ENCODE measurements at places on chromosomes 16 and 17.

GRCh38 chr16:17557949-17558348, 87.2 kb upstream of the XYLT1 start:
- no peak for DNase-seq

- no peak for DNase-seq
Measured at GRCh38 chr17:28839221-28839620, 3.4 kb downstream of the FAM222B start.

- no peak for DNase-seq
Measured at GRCh38 chr17:35588196-35588920, 1.2 kb downstream of the AP2B1 start.

- DNase-seq = no peak
Measured at GRCh38 chr16:87844120-87844733, 25.1 kb downstream of the SLC7A5 start.

DNA sequence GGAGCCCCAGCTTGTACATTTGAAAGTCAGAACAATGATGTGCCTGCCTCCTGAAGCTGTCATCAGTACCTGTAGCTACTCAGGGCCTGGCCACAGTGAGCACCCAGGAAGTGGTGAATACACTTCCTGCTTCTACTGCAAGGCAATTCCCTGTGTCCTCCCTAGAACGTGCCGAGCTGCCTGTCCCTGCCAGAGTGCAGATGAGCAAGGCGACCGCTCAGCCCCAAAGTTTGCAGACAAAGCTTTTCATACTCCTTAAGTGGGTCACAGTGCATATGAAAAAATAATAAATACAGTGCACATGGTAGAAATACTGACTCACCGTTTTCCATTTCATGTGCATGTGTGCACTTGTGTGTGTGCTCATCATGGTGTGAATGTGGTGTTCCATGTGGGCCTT, 77.3 kb downstream of the MPRIP start:
- peak; percentile 27 for DNase-seq

DNA sequence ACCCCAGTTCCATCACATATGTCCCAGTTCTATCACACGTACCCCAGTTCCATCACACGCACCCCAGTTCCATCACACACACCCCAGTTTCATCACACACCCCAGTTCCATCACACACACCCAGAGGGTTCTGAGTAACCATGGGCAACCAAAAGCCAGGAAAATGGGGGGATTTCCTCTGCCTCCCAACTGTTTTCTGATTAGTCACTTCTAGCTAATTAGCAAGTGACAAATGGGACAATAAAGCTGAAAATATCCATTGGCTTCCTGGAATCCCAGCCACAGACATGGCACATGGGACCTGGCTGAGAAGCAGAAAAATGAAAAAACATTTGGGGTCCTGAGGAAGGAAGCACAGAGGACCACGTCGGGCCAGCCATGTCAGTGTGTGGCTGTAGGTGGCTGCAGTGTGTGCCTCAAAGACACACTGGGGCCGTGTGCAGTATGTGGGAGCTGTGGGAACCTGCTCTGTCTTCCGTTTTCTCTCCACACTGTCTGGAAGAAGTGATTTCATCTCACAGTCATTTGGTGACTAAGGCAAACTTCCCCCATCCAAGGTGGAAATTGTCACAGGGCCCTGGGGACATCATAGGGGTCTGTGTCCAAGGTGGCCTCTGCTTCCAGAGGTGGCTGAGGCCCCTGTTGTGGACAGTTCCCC, 106.7 kb downstream of the CMIP start:
- no peak for DNase-seq

DNA sequence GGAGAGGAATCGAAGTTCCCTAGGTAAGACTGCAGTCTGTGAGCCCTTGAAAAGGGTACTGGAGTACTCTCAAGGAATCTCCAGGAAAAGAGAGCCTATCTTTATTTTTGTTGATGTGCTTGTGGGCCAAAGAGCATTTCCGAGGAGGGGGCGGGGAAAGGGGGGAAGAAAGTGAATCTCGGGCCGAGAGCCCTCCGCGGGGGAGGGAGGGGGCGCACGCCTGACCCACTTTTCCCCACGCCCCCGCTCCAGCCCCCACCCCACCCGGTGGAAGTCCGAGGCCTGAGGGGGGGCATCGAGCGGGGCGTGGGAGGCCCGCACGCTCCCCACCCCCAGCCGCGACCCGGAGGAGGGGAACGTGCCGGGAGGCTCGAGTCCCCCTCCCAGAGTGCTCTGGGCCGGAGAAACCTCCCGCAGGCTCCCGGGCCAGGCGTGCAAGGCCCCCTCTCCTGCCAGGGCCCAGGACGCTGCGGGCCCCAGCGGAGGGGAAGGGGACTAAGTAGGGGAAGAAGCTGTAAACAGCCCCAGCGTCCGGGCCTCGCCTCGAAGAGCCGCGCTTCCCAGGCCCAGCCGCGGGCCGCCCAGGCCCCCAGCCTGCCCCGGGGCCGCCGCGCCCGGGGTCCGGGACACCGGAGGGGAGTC, 444 bp downstream of the HELZ start:
- no peak for DNase-seq

GRCh38 chr16:80947239-80947638, 59.4 kb downstream of the CMC2 start:
- no peak for DNase-seq

DNA sequence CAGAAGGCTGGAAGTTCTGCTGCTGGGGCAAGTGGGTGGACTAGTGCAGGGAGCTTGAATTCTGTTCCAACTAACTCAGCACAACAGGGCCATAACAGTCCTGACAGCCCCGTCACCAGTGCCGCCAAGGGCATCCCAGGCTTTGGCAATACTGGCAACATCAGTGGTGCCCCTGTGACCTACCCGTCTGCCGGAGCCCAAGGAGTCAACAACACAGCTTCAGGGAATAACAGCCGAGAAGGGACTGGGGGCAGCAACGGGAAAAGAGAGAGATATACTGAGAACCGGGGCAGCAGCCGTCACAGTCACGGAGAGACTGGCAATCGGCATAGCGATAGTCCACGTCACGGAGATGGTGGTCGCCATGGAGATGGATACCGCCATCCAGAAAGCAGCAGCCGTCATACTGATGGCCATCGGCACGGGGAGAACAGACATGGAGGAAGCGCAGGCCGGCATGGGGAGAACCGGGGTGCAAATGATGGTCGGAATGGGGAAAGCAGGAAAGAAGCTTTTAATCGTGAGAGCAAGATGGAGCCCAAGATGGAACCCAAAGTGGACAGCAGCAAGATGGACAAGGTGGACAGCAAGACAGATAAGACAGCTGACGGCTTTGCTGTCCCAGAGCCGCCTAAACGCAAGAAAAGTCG, 9.4 kb upstream of the PSMC5 start:
- DNase-seq = no peak

DNA sequence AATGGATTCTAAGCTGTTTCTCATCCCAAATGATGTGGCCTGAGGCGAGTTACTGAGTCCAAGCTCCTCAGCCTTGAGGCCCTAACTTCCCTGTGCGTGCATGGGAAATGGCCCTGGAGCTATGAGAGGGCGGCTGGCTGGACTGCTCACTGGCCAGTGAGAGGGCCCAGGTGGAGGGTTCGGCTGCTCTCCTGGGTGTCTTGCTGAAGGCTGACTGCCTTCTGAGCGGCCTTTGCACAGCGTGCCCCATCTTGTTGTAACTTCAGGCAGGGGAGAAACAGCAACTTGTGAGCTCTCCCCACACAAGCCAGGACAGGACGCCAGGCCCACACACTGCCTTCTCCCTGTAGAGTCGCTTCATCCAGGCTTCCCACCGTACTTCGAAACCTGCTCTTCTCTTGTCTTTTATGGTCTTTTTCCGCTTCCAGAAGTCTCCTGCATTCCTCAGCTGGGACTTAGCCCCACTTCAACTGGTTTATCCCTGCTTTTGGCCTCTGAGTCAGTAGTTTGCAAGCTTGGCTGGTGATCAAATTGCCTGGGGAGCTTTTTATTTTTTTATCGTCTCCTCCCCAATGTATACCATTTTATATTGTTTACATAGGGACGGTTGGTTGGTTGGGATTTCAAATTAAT, 13.3 kb downstream of the CDH3 start:
- no peak for DNase-seq

DNA sequence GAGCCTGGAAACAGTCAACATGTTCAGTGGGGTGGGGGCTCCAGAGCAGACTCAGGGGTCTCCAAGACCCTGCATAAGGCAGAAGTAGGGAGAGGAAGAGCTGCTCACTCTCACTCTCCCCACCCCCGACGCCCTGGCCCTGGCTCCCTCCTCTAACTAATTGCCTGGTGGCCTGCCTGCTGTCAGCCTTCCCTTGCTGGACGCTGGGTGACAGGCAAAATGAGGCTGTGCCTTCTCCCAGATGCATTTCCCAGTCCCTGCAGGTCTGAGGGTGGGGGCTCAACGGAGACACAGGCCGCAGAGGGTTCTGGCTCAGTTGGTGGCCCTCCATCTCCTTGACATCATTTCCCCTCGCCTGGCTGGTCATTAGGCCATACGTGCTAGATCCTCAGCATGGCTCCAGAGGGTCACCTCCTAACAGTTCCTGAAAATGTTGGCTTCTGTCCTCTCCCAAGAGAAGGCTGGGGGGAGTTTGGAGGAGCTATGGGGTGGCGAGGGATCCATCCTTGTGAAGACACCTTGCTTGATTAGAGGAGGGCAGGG, 1.4 kb downstream of the FMNL1 start:
- DNase-seq = no peak

DNA sequence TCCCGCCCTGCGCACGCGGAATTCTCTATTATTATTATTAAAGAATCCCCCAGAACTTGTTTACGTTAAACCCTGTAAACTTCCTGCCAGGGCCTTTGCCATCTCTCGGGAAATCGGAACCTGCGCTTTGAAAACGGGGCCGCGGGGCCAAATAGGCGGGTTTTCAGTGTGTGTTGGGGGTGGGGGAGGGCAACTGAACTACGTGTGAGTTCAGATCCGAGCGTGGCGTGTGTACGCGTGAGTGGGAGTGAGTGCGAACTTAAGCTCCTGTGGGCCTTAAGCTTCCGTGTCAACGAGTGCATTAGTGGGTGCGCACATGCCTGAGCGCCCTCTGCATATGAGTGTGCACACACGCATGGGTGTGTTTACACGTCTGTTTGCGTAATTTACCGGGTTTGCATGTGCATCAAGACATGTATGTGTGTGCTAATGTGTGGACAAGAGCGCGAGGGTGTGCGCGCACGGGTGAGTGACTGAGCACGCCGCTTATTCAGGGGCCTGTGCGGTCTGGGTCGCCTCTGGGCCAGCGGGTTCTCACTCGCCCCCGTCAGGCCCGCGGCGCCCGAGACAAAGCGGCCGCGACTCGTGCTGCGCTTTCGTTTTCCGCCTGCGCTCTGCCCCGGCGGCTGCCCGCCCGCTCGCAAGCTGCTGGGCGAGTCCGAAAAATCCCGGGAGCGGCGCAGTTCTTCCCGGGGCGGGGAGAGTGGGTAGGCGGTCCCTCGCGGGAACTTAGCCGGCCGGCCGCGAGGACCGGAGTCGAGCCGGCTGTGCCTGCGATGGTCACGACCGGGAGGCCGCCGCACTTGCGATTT, 1.2 kb upstream of the FOXF1 start:
- no peak for DNase-seq

DNA sequence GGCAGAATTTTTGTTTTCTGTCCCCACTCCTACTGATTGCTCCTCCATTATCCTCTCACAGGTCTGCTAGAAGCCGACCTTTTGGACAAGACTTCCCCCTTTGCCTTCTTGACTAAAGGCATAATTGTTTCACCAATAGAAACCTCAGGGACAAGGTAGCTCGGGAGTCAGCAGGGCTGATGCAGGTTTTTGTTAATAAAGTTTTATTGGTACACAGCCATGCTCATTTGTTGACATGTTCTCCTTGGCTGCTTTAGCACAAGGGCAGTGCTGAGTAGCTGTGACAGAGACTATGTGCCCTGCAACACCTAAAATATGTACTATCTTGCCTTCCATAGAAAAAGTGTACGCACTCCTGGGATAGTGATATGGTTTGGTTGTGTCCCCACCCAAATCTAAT, 271.6 kb downstream of the XYLT1 start:
- no peak for DNase-seq

DNA sequence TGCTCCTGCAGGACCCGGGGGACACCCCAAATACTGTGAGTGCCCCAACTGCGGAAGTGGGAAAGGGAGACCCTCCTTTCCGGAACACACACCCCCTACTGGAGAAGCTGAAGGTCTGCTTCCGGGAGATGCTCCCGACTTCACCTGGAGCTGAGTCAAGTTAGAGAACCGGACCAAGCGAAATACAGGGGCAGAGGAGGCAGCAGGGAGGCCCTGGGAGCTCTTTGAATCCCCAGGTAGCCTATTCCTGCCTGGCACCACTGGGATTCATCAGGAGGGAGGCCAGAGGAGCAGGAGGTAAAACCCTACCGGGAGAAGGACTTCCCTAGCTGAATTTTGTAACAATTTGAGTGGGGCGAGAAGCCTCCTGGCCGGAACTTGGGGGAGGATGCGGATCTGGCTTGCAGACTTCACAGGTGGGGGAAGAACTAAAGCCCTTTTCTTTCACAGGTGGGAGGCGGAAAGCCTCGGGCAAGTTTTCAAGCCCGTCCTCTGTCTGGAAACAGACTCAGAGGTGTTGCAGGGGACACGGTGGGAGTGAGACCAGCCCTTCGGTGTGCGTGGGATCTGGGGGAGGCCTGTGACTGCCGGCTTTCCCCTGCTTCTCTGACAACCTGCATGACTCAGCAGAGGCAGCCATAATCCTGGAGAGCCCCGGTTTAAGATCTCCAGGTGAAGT, 22.4 kb upstream of the TEKT1 start:
- DNase-seq = no peak

DNA sequence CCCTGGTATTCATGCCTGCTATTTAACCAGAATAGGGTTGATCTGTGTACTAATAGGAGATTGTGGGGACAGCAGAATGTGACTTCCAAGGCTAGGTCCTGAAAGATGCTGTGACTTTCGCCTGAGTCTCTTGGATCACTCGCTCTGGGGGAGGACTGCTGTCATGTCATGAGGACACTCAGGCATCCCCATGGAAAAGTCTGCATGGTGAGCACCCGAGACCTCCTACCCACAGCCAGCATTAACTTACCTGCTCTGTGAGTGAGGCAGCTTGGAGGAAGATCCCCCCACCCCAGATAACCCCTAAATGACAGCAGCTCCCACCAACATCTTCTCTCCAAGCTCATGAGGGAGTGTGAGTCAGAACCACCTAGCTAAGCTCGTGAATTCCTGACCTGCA, 30.3 kb upstream of the C16orf78 start:
- no peak for DNase-seq

DNA sequence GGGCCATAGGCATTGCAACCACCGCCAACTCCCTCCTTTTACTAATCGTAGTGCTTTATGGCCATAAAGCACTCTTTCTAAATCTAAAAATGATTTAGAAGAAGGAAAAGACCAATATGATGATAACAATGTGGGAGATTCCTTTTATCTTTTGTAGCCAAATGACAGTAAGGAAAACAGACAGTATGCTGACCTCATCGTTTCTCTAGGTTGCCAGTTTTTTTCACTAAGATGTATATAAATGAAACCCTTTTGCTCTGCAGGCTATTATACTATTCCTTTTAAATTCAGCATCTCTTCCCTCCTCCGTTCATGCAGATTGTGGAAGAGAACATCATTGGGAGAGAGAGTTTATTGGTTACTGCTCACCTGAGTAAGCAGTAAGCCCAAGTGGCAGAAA, 25.3 kb downstream of the OTOA start:
- DNase-seq = no peak

- peak; percentile 79 for DNase-seq
Measured at GRCh38 chr17:8153957-8154607, 1.9 kb upstream of the PER1 start.

All from stimulated activated CD8-positive, alpha-beta memory T cell treated with anti-CD3 and anti-CD28 coated beads, Interleukin-2, amount 100 ng/mL, for 1 hour (primary cell).